ENCODE measurements at places on chromosomes 4 and X.

- no peak for DNase-seq
Measured at GRCh38 chr4:52956691-52957090, 94.6 kb downstream of the RASL11B start.

- DNase-seq = no peak
Measured at GRCh38 chr4:173860094-173860493, 330.1 kb upstream of the HAND2 start.

GRCh38 chr4:41324861-41325260, 68.1 kb downstream of the UCHL1 start:
- DNase-seq = no peak

- DNase-seq = no peak
Measured at GRCh38 chrX:115595049-115595448, 34.1 kb downstream of the PLS3 start.

DNA sequence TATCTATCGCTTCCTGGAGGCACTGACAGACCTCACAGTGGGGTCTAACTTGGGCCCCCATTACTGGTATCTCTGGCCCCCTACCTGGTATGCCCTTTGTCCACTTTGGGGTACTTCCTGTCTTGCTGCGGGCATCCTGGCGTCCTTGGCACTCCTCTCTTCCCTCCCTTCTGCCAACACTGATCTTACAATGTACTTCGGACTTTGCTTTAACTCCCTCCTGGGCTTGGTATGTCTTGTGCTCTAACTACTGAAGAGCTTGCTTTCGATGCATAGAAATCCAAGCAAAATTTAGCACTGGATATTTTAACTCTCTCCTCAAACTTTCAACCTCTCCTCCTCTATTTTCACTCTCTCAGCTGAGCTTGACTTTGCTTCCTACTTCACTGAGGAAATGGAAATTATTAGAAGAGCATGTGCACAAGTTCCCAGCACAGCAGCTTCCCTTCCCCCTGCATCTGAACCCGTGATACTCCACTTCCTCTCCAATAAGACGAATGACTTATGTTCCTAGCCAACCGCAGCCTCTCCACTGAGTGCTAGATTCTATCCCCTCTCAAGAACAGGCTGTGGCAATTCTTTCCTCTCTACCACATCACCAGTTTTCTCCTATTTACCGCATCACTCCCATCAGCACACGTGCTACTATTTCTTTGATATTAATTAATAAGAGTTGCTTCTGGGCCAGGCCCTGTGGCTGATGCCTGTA, 52.9 kb downstream of the SUPT20HL2 start:
- no peak for DNase-seq

DNA sequence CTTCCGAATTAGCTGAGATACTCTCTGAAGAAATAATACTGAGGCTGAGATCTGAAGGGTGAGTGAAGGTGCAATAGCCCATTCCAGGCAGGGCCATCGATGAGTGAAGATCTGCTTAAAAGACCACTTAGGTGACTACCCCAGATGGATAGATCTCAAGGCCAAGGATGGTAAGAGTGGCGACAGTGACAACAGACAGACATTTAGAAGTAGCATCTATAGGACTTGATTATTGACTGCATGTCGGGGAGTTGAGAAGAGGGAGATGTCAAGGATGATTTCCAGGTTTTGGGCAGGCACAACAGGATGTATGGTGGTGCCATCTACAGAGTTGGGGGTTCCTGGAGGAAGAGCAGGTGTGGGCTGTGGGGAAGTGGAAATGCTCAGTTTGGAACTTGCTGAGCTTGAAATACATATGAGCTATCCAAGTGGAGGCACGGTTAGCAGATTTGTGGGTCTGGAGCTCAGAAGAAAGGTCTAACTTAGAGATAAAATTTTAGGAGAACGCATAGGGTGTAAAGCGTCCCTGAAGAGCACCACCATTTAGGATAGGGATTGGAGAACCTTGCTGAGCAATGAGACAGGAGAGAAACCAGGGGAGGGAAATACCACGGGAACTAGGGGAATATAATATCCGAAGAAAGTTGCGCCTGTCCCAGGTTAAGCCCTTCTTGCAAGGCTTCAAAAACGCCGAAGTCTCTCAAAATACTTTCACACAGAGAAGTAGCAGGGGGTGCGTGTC, 688 bp downstream of the UFSP2 start:
- no peak for DNase-seq

DNA sequence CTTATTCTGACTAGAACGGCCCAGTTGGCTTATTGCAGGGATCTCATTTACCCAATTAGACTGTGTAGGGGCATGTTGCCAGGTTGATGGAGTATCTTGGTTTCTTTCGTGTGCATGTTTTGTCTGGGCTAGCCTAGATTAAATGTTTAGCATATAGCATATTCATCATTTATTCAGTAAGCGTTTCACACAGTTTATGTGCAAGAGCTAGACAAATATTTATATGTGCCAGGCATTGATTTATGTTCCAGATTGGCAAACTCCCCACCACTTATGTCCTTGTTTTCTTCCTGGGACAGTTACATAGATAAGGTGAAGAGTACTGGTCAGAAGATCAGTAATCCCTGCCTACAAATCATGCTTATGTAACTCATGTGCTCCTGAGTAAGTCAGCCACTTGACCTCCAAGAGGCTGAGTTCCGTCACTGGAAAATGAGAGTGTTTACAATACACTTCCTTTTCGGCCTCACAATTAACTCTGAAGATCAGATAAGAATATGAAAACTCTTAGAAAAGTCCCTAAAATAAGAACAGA, 57.2 kb downstream of the RUFY3 start:
- no peak for DNase-seq

- DNase-seq = no peak
Measured at GRCh38 chrX:43474321-43474720, 181.8 kb upstream of the MAOA start.

DNA sequence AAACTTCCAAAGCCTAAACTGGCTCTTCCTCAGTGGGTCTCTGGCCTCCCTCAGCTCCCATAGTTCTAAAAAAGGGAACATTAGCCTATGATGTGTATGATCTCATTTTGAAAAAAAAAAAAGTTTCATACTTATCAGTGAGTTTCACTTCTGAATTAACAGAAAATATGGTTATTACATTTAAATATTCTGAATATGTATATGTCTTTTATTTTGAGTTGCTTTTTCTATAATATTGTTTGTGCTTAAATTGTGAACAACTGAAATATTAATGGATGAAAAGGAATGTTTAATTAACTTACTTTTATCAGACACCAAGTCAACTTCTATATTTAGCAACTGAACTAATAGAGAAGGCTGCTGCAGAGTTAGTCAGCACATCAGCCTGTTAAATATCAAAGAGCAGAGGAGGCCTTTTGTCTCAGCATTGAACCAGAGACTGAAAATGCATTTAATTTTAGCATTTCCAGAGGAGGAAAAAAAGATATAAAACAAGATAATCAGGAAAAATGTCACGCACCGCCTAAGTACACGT, 20.4 kb upstream of the FHL1 start:
- DNase-seq = no peak

GRCh38 chrX:130654409-130654950, 248.5 kb downstream of the ENOX2 start:
- DNase-seq = no peak

GRCh38 chr4:174117445-174117844, 166.0 kb downstream of the FBXO8 start:
- DNase-seq = no peak

GRCh38 chrX:151687635-151688034, 7.6 kb upstream of the PRRG3 start:
- no peak for DNase-seq

DNA sequence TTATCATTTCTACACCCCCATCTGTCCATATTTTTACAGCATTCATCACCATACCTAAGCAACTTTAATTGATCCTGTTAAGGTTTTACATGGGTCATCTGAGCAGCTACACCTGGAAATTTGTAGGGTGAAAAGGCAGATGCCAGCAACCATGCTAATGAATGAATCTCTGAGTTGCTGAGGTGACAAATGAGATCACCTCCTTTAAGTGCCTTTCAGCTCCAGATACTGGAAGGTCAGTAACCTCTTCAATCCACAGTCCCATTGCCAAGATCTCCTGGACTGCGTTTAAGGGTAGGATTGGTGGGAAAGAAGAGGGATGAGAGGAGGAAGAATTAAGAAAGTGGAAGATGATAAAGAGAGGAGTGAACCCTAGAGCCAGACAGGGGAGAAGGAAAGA, 8.5 kb upstream of the BMP3 start:
- no peak for DNase-seq

GRCh38 chr4:8644461-8644891, 51.9 kb downstream of the CPZ start:
- DNase-seq = no peak

GRCh38 chr4:185817403-185817818, 5.4 kb upstream of the SORBS2 start:
- DNase-seq = no peak

- DNase-seq = peak; percentile 66
Measured at GRCh38 chr4:10456595-10457254, 501 bp downstream of the ZNF518B start.

GRCh38 chrX:72545990-72546389, 26.7 kb downstream of the HDAC8 start:
- DNase-seq = no peak

GRCh38 chr4:156892805-156893204, 78.8 kb downstream of the PDGFC start:
- DNase-seq = no peak

DNA sequence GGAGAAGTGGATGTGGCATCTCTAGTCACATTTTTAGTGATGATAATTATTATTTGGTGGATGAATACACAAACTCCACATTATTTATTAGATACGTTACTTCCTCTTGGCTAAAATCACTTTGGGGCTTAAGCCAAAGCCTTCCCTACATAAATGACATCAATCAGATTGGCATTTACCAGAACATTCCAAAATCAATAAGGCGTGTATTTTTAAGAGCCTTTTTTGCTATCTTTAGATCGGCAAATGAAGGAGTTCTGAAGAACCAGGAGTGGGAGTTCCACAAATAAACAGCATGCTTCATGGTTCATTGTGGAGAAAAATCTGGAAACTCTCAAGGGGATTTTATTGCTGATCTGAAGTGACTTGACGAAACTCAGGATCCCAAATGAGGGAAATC, 89.7 kb downstream of the AMELX start:
- no peak for DNase-seq

DNA sequence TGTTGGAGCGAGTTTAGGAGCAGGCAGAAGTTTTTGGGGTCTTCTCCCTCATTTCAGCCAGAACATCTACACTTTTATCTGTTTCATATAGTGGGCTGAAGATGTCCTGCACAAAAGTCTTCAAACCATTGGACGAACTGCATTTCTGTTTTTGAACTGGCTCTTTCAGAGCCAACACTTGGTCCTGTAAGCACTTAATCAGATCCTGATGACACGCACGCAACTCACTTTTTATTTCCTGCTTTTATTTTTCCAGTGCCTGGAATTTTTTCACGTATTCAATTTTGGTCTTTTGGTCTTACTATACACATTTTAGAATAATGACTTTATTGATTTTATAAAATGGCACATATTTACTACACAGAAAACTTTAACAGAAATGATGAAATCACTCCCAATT, 40.2 kb upstream of the NKX3-2 start:
- no peak for DNase-seq

- no peak for DNase-seq
Measured at GRCh38 chrX:40834225-40834624, 98.9 kb upstream of the MED14 start.

DNA sequence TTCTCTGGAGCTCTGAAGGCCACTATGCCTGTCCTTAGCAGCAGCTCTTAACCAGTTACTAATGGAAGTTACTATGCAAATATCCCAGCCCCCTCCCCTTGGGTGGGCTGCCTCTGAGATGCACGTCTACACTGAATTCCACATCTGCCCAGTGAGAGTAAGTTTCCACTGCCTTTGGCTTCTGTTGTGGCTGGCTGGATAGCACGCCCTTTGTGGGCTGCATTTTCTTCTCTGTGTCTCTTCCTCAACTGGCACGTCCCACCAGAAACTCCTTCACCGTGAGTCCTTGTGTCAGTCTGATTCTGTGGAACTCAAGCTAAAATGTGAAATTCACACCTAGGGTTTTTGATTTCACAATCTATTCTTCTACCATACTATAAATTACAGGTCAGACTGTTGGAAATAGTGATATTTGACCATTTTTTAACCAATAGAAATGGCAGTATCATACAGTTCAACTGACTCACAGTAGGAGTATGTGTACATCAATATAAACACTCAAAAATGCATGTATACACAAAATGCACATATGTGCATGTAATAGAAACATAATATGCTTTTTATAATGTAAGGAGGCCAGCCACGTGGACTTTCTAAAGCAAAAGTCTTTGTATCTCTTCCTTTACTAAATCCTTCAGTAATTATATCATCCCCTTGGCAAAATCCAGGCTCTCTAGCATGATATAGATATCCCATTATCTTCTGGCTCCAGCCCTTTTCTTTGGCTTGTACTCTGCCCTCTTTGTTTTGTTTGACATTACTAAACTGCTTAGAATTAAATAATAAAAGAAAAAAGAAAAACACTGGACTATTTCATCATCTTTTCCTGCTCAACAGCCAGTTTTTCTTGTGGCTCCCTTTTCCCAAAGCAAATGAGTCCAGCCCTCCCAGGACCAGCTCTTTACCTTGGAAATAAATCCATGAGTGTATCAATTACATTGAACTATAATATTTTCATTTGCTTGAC, 33.2 kb upstream of the LDB2 start:
- no peak for DNase-seq

GRCh38 chr4:85700362-85700761, 225.4 kb downstream of the ARHGAP24 start:
- no peak for DNase-seq

GRCh38 chr4:174592985-174593335, 70.7 kb upstream of the HPGD start:
- no peak for DNase-seq

GRCh38 chr4:10832806-10833628, 148.4 kb upstream of the CLNK start:
- DNase-seq = no peak

DNA sequence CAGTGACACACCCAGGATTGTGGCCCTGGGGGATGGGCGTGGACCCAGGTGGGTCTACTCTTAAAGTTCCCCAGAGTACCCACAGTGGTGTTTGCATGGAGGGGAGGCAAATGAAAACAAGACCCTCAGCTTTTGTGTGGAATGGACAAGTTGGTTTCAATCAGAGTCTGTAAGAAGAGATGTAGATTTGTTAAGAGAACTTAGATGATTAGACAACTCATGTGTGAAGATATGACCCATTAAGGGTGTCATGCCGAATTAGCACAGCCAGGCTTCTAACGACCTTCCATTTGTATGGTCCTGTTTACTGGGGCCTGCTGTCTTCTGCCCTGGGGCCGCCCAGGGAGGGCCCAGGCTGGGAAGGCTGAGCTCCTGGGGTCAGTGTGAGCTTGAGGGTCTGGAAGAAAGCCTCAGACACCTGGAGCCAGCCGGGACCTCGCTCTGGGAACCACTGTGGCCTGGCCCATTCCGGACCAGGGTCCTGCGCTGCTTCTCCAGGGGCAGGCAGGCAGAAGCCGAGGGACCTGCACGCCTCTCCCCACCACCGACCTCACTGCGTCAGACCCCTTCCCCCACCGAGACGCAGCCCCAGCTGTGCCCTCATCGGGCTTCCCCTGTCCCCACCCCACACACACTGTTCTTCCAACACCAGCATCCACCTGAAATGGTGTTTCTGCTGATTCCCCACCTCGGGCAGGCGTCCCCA, 20.4 kb downstream of the UVSSA start:
- DNase-seq = no peak

GRCh38 chr4:86264241-86264640, 95.6 kb downstream of the MAPK10 start:
- DNase-seq = no peak
